Hematopoietic multipotent progenitor cell treated with erythropoietin and hydrocortisone succinate and interleukin-3 and kit ligand, for 8 days (in vitro differentiated cells): ENCODE measurements at places on chromosomes 13 and 19.

GRCh38 chr19:47486900-47487299 is 2.9 kb upstream of the KPTN start:
- no peak for DNase-seq

DNA sequence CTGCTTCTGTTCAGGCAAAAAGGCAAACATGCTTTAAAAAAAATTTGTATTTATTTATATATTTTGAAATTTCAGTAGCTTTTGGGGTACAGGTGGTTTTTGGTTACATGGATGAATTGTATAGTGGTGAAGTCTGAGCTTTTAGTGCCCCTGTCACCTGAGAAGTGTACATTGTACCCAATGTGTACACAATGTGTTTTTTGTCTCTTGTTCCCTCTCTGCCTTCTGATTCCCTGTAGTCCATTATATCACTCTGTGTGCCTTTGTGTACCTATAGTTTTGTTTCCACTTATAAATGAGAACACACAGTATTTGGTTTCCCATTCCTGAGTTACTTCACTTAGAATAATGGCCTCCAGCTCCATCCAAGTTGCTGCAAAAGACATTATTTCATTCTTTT is 77.4 kb downstream of the PDS5B start:
- no peak for DNase-seq

GRCh38 chr19:56114051-56114777 is 6.9 kb downstream of the ZNF787 start:
- DNase-seq: no peak

DNA sequence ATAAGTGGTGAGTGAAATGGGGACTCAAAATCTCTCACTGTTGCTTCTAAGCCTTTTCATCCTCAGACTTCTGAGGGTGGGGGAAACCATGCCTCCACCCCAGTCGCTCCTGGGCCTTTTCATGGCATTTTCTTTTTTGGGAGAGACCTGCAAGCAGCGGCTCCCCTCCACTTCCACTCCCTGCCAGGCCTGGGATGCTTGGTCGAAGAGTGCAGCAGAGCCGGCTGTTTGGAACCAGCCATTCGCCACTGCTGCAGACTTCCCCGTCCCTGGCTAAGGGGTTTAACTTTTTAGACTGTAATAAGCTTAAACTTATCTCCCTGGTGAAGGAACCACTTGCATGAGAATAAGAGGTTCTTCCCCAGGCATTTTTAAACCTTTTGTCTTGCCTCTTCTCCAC is 617.2 kb downstream of the PCDH9 start:
- no peak for DNase-seq

GRCh38 chr19:5958851-5959122 is 19.2 kb downstream of the RANBP3 start:
- no peak for DNase-seq

DNA sequence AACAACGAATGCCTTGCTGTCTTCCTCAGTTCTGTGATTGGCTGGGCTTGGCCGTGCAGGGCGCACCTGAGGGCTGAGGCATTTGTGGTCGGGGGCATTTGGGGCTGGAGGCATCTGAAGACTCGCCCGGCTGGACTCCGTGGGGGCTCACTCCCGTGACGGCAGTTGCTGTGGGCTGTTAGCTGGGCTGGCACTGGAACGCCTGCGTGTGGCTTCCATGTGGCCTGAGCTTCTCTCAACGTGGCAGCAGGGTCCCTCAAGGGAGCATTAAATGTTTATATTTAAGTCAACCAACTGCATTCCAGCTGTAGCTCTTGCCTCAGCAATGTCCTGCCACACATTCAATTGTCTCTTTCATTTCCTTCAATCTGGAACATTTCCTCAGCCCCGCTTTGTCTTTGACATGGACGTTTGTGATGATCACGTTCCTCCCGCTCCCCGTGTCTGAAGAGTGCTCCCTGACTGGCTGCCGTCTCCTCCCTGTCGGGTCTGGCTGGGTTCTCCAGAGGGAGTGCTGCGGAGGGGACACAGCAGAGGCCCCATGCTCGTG is 21.0 kb downstream of the CCDC8 start:
- no peak for DNase-seq

DNA sequence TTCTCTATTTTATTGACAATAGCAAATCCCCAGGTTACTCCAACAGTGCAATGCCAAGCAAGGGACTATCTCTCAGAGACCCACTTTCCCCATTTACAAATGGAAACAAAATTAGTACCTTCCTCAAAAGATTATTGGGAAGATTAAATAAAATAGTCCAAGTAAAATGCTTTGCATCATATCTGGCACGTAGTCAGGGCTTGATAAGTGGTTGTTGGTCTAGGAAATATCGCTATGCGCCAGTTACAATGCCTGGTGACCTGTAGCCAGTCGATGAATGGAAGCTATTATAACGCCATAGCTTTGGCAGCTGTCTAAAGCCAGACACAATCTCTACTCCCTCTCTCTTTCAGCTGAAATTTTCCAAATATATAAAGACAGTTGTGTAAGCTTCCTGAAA is 220.3 kb downstream of the RAP2A start:
- no peak for DNase-seq

DNA sequence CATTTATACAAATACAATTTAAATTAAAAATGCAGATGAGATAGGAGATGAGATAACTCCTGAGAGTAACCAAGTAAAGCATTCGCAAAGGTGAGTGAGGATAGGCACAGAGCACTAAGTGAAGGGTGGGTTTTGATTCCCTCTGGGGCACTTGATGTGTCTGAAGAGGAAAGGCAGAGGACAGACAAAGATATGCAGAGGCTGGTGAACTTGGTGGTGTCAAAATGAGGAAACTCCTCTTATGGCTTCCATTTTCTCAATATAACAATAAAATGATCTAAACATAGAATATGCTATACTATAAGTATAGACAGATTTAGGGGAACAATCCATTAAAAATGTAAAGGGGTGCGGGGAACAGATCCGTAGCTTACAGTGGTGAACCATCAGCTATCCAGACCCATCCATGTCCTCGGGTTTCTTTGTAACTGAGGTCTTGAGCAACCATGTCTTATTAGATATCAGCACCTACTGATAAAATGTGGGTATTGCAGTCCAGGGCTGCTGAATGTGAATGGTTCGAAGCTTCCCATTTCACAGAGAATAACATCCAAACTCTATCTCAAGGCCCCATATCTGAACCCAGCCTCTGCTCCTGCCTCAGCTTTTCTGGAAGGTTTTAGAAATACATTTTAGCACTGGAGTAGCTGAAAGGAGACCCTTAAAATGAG is 73.9 kb upstream of the SLC10A2 start:
- peak; percentile 25 for DNase-seq

DNA sequence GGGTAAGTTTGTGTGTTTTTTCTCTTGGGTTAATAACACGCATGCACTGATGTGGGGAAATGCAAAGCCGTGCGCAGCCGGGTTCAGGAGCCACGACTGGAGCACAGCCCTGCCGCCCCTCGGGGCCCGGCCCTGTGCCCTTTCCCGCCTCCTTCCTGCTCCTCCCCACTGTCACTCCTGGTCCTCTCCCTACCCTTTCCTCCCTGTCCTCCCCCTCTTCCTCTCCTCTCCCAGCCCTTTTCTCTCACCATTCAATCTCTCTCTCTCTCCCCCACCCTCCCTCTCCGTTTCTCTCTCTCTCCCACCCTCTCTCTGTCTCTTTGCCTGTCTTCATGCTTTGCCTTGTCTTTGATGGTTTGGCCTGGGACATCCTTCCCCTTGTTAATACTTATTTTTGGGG is 27.2 kb downstream of the PLEKHJ1 start:
- DNase-seq: no peak

DNA sequence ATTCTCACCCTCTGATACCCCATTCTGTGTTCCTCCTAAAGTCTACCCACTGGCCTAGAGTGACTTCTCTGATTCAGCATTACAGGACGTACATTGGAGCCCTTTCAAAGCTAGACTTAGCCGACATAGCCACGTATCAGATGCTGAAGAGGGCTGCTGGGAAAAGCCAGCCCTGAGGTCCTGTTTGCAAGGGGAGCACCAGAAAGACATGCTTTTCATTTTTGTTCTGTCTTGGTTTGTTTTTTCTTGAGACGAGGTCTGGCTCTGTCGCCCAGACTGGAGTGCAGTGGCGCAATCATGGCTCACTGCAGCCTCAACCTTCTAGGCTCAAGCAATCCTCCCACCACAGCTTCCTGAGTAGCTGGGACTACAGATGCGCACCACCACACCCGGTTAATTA is 6.3 kb upstream of the ZSWIM4 start:
- no peak for DNase-seq

DNA sequence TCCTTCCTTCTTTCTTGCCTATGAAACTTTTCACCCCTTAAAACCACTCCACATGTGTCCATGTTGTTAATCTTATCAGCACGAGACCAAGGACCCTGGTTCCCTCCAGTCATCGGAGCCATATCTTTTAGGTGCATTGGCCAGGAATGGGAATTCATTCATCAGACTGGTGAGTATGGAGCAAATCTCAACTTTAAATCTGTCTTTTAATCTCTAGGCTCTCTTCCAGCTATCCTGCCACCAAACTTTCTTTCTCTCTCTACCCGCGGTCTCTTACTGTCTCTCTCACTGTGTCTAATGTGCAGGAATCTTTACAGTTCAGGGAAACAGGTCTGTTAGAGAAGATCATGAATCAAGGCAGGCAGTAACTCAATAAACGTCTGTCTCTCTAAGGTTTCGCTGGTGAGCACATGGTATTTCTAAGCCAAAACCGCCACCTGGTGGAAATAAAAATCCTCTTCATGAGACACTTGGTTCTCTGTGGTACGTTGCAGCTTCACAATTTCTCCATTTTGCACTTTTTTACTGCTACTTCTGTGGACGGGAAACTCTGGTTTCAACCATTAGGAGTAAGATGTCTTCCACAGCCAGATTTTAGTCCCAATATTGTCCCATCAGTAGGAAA is 16.1 kb downstream of the LGALS16 start:
- peak; percentile 65 for DNase-seq

GRCh38 chr13:20672772-20673171 is 30.7 kb upstream of the IL17D start:
- DNase-seq: no peak

DNA sequence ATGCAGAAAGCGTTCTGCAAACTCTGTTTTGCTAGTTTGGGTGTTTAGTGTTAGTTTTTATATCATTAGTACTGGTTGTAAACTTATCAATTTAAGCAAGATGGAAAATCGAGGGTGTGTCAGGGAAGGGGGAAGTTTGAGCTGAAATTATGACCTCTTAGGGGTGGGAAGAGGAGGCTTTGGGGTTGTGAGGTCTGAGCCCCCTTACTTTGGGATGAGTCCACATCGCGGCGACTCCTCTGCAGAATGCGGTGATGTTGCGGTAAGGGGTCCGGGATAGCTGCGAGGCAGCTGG is 743 bp upstream of the NDUFS7 start:
- no peak for DNase-seq

GRCh38 chr13:98923641-98924397 is 54.0 kb downstream of the DOCK9 start:
- DNase-seq: no peak

DNA sequence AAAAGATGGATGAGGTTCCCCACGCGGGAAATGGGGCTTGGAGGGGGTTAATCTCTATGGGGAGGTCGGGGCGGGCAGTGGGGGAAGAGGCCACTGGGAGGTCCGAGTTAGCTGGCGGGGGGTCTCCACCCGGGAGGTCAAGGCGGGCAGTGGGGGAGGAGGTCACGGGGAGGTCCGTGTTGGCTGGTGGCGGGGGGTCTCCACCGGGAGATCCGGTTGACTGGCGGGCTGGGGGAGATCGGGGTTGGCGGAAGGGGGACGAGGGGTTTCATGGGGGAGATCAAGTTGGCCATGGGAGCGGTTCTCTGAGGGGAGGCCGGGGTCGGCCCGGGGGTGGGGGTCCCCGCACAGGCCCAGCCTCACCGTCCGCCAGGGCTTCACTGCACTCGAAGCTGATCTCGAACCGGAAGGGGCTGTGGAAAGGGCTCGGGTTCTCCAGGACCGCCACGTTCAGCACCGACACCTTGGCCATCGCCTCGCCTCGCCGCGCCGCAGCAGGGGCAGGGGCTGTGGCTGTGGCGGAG is 342 bp downstream of the ASF1B start:
- no peak for DNase-seq

- DNase-seq: no peak
Observed at GRCh38 chr13:37113534-37113933, 8.1 kb upstream of the CSNK1A1L start.

DNA sequence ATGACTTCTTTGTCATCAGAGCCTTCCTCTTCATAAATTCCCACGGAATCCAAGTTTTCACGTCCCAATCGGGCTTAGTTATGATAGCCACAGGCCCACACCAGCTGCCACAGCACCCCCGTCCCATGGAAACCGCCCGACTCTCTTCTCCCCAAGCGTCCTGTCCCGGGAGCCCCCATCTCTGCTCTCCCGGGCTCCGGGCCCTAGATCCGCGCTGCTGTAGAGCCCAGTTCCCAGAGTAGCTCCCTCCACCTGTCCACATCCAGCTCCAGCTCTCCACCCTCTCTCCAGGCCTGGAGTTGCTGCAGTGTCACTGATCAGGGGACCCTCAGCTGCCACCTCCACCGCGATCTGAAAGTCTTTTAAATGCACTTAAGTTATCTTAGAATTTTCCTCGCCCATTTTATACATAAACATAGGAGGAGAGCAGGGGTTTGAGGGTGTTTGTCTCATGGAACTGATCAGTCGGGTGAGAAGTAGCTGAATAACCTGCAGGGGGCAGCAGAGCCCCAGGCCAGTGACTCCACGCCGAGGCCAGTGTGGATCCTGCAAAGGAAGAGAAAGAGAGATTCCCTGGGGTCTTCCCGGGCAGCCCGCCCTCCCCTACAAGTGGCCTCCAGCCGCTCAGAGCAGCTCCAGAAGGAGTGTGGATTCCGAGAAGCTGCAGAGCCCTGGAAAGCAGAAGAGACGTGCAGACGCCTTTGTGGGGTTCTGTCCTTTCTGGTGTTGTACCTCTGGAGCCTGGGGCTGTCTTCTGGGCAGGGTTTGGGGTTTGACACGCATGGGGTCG is 1.1 kb upstream of the ZNF763 start:
- peak; percentile 84 for DNase-seq

- DNase-seq: no peak
Observed at GRCh38 chr13:41942462-41943094, 18.3 kb downstream of the VWA8 start.

GRCh38 chr13:54606944-54607343 is 1578.3 kb downstream of the OLFM4 start:
- DNase-seq: no peak

DNA sequence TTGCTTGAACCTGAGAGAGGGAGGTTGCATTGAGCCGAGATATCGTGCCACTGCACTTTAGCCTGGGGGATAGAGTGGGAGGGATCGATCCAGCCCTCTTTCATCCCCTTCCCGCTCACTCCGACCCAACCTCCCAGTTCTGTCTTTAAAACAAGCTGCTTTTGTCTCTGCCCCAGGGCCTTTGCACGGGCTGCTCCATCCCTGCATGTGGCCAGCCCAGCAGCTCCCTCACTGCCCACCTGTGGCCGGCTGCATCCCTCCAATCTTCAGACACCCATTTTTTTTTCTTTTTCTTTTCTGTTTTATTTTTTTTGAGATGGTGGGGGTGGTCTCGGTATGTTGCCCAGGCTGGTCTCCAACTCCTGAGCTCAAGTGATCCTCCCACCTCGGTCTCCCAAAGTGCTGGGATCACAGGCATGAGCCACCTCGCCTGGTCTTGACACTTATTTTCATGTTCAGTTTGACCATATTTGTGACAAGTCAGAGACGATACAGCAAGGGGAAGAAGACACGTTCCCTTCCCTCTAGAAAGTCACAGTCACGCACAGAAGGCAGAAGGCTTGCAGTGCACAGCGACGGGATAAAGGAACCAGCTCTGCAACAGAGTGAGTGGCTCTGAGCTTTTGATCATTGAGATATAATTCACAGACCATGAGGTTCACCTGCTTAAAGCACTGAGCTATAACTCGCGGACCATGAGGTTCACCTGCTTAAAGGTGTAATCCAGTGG is 31.8 kb downstream of the EFNA2 start:
- DNase-seq: no peak

GRCh38 chr13:105709181-105709580 is 826.3 kb downstream of the EFNB2 start:
- DNase-seq: no peak
